ENCODE measurements at places on chromosomes 7 and 10.

DNA sequence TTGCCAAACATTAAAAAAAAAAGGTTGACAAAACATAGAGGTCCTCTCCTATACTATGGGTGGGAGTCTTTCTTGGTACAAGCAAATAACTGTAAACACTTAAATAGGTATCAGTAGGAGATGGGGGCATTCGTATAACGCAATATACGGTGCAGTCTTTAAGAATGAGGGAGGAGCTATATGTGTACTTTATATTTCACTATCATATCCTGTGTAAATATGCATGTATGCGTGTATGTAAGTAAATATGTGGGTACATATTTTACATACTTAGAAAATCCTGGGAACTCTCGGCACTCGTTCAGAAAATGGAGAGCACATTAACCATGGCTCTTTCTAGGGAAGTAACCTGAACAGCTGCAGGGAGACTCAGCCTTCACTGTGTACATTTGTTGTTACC lies 82.0 kb upstream of the LRRC18 start:
- DNase-seq: no peak

GRCh38 chr7:33932221-33932620 lies 26.9 kb downstream of the BMPER start:
- no peak for DNase-seq

GRCh38 chr7:111654343-111654742 lies 92.1 kb upstream of the IMMP2L start:
- DNase-seq: no peak

- no peak for DNase-seq
Measured at GRCh38 chr7:41826641-41827040, 123.8 kb upstream of the INHBA start.

- DNase-seq: no peak
Measured at GRCh38 chr7:45977256-45977780, 56.2 kb upstream of the IGFBP3 start.

GRCh38 chr7:121576148-121576917 lies 180.2 kb upstream of the FAM3C start:
- no peak for DNase-seq

DNA sequence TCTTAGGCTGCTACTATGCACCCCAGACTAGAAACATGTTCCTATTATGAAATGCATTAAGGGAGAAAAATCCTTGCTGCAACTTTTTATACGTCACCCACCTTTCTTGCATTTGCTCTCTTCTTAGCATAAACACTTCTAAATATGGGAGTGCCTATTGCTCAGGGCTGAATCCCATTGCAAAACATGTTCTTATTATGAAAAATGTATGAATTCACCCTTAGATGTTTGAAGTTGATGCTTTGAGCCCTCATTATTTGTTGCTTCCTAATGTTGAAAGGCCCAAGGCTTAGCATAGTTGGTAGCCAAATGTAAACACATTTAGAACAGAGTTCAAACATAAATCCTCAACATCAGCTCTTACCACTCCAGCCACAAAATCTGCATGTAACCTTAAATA lies 52.8 kb downstream of the BMPER start:
- no peak for DNase-seq

- DNase-seq: no peak
Measured at GRCh38 chr7:148042935-148043631, 547.5 kb upstream of the C7orf33 start.

GRCh38 chr7:135353832-135354231 lies 120.2 kb downstream of the STRA8 start:
- no peak for DNase-seq

DNA sequence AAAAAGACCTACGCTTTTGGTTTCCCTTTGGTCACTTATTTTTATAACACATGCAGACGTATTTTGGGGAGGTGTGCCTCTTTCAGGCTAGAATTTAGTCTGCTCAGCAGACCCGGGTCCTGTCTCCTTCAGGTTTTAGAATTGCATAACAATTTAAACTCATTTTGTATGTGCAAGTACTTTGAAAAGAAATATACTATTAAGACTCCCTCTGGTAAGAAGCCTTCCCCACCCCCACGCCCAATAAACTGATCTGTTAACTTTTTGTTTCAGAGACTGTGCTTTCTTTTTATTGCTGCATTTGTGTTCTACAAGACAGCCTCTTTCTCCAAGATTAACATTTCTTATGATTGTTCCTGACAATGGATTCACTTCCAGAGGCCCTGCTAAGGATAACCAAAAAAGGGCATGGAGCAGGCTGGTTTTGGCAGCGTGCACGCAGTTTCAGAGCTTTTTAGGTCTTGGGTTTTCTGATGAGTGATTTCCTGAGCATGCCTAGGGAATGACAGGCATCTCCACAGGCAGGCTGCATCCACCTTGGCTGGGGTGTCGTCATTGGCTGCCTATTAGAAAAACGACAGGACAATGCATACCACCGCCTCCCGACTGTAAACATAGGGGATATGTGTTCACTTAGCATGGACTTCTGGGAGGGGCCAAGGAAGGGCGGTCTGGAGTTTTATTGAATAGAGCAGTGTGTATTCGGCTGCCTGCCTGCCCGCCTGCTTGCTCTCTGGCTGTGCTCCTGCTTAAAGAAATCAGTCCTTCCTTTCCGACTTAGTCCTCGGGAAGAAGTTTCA lies at the start of gene CALD1:
TSS of gene CALD1 (plus strand) at position 694 of the 800 bp plus-strand sequence. CDS start 88,100 bp downstream, outside the sequence.
- no peak for DNase-seq

DNA sequence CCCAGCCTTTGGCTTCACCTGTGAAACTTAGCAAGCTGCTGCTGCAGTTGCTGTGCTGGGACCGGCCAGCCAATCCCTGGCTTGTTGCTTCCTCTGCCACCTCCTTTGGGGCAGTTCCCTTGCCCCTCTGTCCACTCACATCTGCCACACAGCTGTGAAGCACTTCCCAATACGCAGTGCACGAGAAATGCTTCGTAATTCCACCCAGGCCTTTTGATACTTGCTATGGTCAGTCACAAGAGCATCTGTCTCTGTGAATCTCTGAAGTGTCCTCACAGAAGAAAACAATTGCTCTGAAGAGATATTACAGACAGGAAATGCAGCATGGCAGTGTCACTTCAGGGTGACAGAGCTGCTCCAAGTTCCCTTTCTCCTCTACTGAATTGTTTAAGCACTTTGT lies 208.5 kb downstream of the PTEN start:
- DNase-seq: no peak

DNA sequence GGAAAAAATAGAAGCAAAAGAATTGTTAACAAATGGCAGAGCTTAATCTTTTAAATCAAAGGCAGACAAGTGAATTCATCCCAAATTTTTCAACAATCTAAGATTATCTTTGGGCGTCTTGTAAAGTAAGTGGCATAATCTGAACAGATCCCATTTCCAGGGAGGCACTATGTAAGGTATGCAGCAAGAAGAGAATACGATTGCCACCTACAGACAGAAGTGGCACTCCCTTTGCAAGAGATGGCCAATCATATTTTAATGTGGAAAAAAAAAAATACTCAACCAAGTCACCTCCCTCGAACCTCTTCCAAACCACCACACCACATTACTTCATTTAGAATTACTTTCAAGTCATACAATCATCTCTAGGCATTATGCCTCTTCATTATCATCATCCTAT lies 4.0 kb downstream of the GFRA1 start:
- no peak for DNase-seq

DNA sequence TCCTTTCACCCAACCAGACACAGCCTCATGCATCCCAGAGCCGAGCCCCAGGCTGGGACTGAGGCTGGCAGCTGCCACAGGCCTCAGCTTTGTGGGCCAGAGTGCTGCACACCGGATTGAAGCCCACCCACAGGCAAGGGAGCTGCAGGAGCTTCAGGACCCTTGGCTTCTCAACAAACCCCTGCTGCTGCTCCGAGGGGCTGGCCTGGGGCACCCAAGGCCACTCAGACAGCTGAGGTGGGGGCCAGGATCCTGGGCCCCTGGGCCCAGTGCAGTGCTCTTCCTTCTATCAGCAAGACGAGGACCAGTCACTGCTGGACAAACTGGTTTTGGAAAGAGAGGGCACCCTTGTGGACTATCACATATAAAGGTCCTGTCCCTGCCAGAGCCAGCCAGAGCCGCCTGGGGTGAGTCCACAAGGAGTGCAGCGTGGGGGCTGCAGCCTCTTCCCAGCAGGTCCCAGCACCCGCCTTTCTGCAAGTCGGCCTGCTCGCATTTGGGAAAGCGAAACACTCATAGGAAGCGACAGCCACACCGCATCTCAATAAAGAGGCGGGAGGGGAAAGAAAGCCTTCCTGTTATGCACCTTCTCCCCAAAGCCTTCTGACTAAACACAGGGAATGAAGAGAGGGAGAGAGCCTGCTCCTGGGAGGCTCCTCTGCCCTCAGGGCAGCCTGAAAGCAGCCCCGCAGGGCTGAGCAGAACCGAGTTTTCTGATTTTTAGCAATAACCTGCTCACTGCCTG lies 9.5 kb upstream of the TCERG1L start:
- DNase-seq: no peak

DNA sequence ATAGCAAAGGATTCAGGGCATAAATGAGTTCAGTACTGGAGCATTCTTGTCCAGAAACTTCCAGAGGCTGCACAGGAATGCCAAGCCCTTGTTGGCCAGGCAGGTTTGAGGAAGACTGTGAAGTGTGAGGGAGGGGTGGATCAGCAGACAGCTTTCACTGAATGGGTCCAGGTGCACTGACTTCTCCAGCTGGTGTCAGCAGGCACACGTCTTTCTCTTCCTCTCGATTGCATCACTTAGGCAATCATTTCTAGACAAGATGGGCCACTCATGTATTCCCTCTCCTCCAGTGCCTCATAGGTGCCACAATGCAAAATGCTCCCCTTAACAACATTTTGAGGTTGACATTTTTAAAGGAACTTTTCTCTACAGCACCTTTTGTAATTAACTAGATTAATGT lies 15.6 kb upstream of the PLEKHS1 start:
- no peak for DNase-seq

- no peak for DNase-seq
Measured at GRCh38 chr7:156560075-156560474, 80.5 kb upstream of the RNF32 start.

DNA sequence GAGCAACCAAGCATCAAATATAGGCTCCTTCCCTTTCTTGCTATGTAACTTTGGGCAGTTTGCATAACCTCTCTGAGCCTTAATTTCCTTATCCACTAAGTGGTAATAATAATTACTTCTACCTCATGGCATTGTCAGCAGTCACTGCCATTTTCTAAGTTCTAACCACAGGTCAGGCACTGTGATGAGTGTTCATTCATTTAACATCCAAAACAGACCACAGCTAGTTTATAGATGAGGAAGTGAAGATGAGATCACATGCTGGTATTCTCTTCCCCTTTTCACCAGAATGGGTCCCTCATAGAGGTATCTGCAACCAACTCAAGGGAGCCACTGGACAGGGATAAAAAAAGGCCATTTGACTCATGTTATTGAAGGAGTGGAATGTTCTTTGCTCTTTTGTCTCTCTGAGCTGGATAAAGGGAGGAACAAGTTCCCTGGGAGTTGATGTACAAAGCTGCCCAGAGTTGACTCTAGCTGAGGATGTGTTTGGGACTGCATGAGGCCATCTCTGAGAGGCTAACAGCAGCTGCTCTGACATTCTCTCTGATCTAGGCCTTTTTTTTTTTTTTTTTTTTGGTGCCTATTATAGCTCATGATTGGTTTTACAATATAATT lies 65.0 kb downstream of the DNAJC12 start:
- no peak for DNase-seq

DNA sequence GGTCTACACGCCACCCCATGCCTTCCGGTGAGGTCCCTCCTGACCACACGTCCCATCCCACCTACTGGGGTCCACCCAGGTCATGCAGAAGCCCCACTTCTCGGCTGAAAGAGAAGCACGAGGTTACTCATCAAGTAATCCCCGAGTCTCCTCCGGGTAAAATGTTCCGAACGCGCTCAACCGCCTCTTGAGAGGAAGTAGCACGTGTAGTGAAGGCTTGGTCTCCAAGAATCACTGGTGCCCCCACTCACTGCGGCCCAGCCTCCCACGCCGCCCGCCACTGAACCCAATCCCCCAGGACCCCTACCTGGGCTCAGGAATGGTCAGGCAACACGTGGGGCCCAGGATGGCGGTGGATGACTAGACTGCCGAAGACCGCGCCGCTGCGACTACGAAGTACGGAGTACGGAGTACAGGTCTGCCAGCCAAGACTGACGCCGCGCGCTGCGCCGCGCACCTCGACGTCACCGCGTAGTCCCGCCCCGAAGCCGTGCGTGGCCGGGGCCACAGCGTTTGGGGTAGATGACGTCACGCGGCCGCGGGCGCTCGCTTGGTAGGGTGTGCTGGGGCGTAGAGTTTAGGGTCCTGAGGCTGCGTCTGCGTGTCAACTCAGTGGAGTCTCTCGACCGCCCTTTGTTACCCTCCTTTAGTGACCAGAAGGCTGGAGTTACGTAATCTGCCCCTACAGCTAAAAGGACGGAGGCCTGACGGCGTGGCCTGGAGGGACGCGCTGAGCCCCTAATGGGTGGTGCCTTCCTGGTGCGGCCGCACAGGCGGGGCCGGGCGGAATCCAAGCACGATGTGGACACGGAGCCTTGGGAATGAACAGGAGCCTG lies 7.6 kb upstream of the MYO1G start:
- DNase-seq: peak; percentile 91

DNA sequence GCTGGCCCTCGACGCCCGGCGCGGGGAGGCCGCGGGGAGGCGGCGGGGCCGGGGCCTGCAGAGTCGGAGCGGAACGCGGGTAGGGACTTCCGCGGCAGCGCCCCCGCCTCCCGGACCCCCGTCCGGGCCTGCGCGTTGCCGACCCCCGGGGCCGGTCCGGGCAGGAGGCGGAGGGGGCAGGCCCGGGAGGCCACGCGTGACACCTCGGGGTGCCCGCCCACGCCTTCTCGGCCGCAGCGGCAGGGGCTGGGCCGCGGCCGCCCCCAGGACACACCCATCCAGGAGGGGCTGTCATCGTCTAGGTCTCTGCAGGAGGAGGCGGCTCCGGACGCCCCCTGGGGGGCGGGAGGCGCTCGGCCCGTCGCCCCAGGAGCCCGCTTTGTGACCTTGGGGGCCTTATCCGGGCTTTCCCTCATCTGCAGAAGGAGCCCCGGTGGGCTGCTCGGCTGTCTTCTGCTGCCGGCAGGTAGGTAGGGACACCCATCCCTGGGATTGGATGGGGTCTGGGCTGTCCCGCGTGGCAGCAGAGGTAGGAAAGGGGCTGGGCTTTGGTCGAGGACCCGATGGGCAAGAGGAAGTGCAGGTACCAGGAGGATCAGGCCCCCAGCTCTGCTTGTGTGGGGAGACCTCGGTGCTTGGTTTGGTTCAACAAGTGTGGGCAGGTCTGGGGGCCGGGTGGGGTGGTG lies 569 bp downstream of the ZNF316 start:
- DNase-seq: peak; percentile 13

GRCh38 chr7:67435894-67436535 lies 439.4 kb downstream of the TYW1 start:
- DNase-seq: no peak

DNA sequence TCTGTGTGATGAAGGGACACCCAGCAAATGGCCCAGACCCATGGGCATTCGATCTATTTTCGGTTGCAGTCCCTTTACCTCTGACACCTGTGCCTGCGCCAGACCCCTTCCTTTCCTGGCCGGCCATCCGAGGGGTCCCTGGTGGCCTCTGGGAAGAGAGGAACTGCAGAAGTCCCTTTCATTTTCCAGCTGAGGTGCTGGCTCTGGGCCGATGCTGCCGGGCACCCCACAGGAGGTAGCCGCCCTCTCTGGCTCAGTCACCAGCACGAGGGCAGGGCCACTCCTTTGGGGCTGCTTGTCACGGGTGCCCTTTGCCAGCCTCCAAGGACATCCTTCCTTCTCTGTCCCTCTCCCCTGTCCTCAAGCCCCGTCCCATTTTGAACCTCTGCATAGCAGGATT lies 4.2 kb upstream of the ELN start:
- no peak for DNase-seq

GRCh38 chr10:6567884-6568283 lies 12.2 kb downstream of the PRKCQ start:
- no peak for DNase-seq
